Cardiac fibroblast (primary cell): ENCODE measurements at places on chromosomes 11 and 22.
A peak's percentile ranks its signal among the peaks of the same experiment; 100 is the strongest.

- peak; percentile 52 for DNase-seq
These were observed 48.6 kb upstream of the TMEM45B start for GRCh38 chr11:129766898-129767604.

DNA sequence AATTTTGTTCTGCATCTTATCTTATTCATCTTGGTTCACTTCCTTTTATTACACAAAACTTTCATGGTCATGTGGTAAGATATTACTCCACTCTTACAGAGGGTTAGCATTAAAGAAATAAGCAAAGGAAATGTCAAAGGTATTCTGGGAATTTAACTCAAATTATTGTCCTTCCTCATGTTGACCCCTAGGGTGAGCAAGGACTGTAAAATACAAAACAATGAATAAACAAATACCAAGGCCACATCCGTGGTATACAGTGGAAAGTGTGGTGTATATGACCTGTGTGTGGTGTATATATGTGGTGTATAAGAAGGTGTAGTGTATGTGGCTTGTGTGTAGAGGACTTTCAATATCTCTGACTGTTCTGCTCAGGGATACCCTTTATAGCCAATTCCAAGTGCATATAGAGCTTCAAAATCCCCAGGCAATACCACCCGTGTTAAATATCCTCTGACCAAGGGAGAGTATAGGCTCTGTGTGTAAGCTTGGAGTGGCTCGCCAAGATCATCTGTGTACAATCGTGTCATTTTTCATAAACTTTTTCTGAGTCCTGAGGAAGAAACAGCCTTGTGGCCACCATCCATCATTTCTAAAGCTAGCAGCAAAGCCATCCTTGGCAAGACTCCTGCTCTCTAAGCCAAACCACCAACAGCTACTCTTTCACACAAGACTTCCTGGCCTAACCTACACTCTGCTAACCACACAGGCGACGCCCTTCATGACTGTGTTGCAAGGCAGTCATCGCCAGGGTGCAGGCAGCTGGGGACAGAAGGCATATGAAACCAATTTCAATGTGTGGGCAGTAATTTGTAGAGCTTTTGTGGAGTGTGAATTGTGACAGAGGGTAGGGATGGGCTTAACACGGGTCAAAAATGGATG is 548.0 kb downstream of the ETS1 start:
- peak; percentile 88 for DNase-seq

- DNase-seq, result no peak
These were observed 803.5 kb downstream of the BRD1 start for GRCh38 chr22:49023879-49024774.

DNA sequence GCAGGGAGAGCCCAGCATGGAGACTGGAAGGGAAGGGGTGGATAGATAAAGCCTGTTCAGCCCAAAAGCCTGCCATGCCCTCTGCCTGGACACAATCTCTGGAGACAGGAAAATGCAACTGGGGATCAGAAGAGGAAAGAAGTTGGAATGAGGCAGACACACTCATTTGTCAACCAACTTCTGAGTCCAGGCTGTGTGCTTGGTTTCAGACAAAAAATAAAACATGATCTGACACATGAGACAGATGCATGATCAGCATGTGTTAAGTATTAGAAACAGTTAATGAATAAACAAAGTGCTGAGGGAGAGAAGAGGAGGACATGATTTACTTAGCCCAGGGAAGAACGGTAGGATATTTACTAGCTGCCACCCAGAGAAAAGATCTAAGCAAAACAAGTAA is 839 bp downstream of the LRRN4CL start:
- no peak for DNase-seq

- no peak for DNase-seq
These were observed 720 bp downstream of the UFD1 start for GRCh38 chr22:19478045-19478900.

- no peak for DNase-seq
These were observed 25.7 kb downstream of the SGSM1 start for GRCh38 chr22:24831687-24832086.

- peak; percentile 4 for DNase-seq
These were observed 765.4 kb upstream of the ANO3 start for GRCh38 chr11:25566298-25567200.

GRCh38 chr11:43748095-43748494 is 67.6 kb downstream of the HSD17B12 start:
- DNase-seq, result no peak

GRCh38 chr22:38697425-38698089 is 3.2 kb downstream of the JOSD1 start:
- DNase-seq, result peak; percentile 36

DNA sequence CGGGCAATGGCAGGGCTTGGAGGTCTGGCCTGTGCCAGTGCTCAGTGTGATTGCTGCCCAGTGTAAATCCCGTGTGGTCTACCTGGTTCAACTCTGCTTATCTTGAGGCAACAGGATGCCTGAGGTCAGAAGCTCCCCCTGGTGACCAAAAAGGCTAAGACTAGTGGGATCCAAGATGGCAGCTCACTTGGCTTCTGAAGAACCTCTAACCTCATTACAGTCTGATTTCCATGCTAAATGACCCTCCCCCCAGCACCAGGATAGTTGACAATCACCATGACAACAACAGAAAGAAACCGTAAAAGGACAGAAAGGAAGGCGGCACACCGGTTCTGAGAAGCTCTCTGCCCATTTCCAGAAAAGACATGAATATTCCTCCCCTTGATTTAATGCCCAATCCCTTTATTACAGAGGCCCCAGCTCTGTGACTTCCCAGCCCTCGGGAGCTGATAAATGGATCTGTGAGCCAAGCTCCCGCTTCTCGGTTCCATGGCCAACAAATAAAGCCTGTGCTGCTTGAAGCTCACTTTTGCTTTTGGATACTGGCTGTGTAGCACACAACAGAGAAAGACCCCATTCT is 398.4 kb downstream of the CTTN start:
- no peak for DNase-seq

DNA sequence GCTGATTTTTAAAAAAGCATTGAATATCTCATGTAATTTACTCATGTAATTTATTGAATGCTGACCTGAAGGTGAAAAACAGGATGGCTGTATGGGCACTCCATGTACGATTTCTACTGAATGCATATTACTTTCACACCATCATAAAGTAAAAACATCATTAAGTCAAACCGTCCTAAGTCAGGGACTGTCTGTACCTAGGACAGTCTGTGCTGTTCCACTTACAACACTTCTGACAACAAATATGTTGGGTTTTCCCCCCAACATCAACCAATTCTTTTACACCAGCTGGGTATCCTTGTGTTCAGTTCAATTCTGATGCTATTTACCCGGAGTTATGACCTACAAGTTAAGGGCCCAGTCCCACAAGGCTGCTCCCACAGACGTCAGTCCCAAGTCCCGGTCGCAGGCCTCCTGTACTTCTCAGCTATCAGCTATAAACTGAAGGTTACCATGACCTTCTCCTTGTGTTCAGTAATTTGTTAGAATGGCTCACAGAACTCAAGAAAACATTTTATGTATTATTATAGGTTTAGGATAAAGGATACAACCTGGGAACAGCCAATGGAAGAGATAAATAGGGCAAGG is 17.0 kb downstream of the UVRAG start:
- no peak for DNase-seq

DNA sequence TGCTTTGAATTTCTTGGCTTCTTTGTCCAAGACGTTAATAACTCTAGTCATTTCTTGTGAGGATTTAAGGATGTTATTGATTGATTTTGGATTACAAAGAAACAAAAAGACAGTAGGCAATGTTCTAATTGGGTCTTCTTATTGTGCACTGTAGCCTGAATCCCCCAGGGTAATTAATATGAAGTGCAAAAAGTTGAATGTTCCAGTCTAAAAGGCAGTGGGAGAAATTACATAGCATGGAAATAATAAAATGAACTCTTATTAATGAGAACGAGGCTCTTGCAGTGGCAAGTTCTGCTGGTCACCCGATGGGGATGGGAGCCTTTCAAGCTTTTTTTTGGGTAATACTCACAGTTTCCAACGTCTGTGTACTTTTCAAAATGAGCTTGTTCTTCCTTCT is 45.6 kb downstream of the UBASH3B start:
- no peak for DNase-seq

- DNase-seq, result no peak
These were observed 75.2 kb upstream of the KIRREL3 start for GRCh38 chr11:127075758-127076157.

- no peak for DNase-seq
These were observed 1046.7 kb downstream of the DLG2 start for GRCh38 chr11:84580428-84580827.

- DNase-seq, result no peak
These were observed 189.7 kb upstream of the BLID start for GRCh38 chr11:122305426-122306320.

DNA sequence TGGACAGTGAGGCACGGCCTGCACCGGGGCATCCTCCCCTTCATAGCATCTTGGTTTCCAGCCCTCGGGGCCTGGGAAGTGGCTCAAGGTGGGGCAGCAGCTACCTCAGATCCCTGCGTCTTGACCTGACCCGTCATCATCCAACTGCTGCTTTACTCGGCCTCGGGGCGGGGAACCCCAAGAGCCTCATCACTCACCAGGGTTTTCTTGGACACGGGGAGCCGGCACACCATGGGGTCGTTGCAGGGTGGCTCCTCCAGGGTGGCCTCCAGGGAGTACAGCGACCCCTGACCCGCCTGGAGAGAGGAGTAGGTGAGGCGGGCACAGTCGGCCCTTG is 651 bp downstream of the CTSF start:
- no peak for DNase-seq

GRCh38 chr11:32527261-32528175 is 56.1 kb upstream of the EIF3M start:
- DNase-seq, result no peak

- DNase-seq, result no peak
These were observed 1298.0 kb upstream of the RAG2 start for GRCh38 chr11:37896016-37896415.

DNA sequence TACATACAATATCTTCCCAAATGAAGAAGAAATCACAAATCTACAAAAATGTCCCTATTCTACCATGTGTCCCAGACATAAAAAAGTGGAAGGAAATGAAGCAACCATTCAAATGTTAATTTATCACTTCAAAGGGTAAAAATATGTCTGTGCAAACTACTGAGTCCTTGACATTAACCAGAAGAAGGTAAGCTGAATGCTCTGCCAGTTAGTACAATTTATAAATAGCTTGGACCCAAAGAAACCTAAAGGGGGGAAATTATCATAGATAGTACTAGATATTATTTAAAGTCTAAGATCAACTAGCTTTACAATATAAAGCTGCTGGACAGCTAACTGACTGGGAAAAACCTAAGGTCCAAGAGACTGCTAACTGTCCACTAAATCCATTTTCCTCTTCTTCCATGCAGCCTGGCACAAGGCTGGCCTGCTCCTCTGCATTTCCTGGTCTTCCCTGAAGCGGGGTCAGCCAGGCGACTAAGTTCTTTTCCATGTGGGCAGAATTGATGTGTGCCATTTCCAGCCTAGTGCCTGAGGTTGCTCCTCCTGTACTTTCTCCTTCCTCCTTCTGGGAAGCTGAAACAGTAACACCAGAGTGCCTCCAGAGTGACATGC is 190.9 kb downstream of the CADM1 start:
- no peak for DNase-seq

DNA sequence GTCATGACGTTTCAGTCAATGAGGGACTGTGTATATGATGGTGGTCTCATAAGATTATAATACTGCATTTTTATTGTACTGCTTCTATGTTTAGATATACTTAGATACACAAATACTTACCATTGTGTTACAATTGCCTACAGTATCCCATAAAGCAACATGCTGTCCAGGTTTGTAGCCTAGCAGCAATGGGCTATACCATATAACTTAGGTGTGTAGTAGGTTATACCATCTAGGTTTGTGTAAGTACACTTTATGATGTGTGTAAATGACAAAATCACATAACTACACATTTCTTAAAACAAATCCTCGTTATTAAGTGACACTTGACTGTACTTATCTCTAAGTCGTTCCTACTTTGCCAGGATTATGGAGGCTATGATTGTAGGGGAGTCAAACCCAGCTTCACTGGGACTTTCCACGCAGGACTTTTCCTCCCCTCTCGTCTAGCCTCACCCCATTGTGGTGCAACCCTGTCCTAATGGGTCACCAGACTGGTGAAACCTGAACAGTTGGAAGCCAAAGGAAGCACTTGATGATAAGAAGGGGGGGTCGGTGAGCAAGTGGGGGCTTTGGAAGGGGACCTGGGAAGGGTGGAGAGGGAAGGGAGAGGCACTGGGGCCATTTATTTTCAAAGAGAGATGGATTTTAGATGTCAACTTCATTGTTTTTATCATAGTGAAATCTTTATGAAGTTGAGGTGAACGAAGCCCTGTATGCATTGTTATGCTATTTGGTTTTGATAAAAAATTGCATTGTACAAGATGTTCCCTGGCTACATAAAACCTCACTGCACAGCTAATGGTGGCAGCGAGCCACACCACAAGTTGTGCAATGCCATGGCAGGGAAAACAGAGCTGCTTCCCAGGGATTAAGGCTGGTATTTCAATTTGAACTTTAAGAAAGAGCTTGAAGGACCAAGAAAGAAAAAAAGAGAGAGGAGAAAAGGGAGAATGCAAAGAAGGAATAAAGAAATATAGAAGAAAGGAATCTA is 129.1 kb downstream of the EHF start:
- DNase-seq, result peak; percentile 96

GRCh38 chr11:88435415-88435814 is 97.9 kb upstream of the CTSC start:
- no peak for DNase-seq

- DNase-seq, result no peak
These were observed 28.2 kb downstream of the ARHGAP42 start for GRCh38 chr11:100715165-100715761.

DNA sequence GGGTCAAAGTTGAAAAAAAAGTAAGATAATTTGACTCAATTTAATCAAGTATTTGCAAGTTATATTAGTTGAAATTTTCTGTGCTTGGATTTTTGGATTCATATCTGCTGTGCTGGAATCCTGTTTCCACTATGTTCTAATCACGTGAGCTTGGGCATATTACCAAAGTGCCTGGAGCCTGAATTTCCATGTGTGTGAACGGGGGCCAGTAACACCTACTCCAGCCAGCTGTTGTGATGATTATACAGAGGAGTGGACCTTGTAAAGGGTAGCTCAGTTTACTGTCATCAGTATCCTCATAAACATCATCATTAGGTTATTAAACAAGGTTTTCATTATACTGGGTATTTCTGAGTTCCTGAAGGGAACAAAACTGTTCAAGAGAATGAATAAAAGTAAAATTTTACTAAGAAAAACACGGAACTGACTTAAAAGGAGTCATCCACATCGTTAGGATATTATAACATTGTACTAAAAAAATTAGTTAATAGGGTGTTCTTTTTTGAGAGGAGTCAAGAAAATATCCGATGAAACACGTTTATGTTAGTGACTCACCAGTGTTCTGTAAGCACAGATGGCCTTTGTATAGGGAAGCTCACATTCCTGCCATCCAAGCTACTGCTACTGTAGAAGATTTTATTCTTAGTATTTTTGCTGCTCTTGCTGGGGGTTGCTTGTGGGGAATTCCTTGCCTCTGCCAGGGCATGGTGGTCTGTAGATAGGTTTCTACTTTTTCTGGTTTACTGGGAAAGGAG is 144.1 kb downstream of the ARHGAP42 start:
- DNase-seq, result peak; percentile 71

GRCh38 chr22:43925433-43926348 is 2.1 kb downstream of the PNPLA3 start:
- no peak for DNase-seq

GRCh38 chr11:121105063-121105480 is 4.0 kb downstream of the TECTA start:
- DNase-seq, result peak; percentile 75
